H7 (cell line): ENCODE measurements at places on chromosomes 5 and 9. TPM values are rescaled to one million over a fixed set of nuclear protein-coding genes. Genes with fewer than 3 reads are reported as not detected.

GRCh38 chr5:154086146-154086545 is 47.4 kb downstream of the MFAP3 start:
- no peak for DNase-seq

The PCDHGB6 gene
- 1.7 and 1.9 TPM in 2 replicates for total RNA-seq

The INSL4 gene
- total RNA-seq = not detected in 2 replicates

The JAKMIP2 gene
- 0.94 and 1.7 TPM in 2 replicates for total RNA-seq

The ZNF474 gene
- 1.7 TPM in 1 of 2 replicates, not detected in the other for total RNA-seq

DNA sequence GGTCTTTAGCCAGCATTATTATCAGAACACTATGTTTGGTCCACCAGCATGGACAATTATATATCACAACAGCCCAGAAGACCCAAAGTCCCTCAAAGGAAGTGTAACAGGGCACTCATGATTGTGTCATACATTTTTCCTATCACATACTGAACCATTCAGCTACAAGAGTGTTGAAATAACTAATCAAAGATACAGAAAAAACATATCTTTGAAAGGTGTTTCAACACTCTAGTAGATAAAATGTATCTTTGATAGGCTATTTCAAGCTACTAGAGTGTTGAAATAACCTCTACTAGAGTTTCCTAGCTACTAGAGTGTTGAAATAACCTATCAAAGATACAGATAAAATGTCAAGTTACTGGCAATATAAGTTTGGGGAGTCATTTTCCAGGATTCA is 545.0 kb downstream of the PRR16 start:
- DNase-seq = no peak

- no peak for DNase-seq
Measured at GRCh38 chr5:67770431-67771025, 445.0 kb upstream of the PIK3R1 start.

The COL15A1 gene
- total RNA-seq = not detected in 2 replicates

The ADGRD2 gene
- not detected in 2 replicates for total RNA-seq

DNA sequence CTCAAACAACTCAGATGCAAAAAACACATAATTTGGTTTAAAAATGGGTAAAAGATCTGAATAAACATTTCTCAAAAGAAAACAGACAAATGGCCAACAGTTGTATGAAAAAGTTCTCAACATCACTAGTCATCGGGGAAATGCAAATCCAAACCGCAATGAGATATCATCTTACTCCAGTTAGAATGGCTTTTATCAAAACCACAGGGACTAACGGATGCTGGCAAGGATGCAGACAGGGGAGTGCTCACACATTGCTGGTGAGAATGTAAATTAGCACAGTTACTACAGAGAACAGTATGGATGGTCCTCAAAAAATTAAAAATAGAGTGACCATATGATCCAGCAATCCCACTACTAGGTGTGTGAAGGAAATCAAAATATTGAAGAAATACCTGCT is 589.1 kb upstream of the ADAMTS16 start:
- no peak for DNase-seq

GRCh38 chr9:89802781-89803355 is 198.1 kb downstream of the GADD45G start:
- DNase-seq = no peak

GRCh38 chr5:58322453-58322852 is 137.4 kb downstream of the PLK2 start:
- no peak for DNase-seq
